ENCODE measurements at places on chromosomes 16 and 17. TPM values are rescaled to one million over a fixed set of nuclear protein-coding genes. Genes with fewer than 3 reads are reported as not detected.

Gene AANAT
- not detected for total RNA-seq

- no peak for DNase-seq
Measured at GRCh38 chr17:42577140-42577531, 393 bp downstream of the PSMC3IP start.

DNA sequence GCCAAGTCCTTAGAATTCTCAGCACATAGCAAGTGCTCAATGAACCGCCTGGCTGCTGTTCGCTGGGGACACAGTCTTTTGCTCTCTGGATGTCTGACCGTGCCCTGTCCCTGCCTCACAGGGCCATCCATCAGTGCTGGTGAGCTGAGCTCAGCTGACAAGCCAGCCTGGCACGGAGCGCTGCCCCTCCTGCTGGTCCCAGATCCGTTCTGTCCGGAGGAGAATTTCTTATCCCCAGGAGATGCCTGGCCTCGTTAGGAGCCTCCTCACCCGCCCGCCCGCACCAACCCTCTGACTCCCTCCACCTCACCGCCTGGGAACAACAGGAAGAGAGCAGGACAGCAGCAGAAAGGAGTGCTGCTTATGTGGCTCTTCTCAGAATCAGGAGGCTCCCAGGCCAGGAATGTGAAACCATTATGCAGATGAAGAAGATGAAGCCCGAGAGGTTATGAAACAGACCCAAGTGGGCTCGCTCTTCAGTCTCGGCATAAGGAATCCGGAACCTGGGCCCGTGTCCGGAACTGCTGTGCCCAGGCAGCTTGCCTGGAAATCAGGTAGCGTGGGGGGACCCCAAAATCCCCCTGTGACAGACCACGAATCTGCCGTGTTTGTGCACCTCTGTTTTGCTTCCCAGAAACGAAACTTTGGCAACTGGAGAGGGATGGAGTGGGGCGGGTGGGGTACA, 28.8 kb upstream of the RMI2 start:
- no peak for DNase-seq

DNA sequence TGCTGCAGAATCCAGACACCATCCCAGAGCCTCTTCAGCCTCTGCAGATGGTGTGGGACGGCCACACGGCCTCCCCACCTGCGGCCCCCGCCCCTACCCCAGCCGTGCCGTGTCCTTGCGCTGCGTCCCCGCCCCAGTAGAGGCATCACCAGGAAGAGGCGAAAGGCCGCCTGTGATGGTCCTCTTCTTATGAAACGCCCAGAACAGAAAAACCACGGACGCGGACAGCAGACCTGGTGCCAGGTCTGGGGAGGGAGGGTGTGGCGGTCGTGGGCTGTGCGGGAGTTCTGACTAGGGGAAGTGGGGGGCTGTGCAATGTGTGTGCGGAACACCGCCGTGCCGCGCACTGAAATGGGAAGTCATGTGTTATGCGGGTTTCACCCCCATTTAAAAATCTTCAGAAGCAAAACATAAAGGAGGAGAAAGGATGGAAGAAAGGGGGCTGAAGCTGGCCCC, 25.5 kb downstream of the ACSF3 start:
- DNase-seq: no peak

DNA sequence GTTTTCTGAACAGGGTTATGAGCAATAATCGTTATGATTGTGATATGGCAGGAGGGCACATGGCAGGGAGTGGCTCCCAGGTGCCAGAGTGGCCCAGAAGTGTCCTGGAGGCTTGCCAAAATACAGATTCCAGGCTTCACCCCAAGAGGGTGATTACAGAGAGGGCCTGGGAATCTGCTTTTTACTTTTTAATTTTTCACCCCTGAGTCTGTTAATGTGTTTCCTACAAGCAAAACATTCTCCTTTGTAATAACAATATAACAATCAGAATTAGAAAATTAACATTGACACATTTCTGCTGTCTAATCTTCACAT, 212.4 kb downstream of the SNX29 start:
- DNase-seq: no peak

Data from adrenal gland (tissue), 19 donors.